ENCODE measurements at places on chromosomes 16 and 17.

DNA sequence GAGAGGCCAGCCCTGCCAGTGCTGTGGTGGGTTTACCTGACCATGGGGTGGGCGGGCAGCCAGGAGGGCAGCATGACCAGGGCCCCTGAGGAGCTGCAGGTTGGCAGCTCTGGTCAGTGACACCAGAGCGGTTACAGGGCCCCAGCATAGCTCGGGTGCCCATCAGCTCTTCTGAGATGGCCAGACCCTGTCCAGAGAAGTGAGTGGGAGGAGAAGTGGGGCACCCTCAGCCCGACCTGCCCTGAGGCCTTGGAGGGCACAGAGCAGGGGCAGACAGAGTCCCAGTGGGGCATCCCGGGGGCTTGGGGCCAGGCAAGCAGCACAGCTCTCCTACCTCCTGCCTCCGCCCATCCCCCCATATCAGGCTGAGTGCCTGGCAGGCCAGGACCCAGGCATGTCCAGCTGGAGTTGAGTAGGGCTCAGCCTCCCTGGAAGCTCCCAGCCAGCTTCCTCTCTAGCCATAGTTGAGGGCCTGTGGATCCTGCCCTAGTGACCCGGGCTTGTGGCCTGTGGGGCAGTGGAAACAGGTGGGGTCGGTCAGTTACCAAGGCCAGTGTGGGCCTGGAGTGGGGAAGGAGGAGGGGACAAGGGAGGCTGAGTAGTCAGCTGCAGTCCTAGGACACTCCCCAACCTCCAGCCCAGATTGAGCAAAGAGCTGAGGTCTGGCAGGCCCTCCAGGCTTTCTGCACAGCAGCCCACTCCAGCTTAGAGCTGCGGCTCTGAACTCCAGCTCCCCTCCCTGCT lies 83.5 kb downstream of the AMFR start:
- ATAC-seq, result no peak

DNA sequence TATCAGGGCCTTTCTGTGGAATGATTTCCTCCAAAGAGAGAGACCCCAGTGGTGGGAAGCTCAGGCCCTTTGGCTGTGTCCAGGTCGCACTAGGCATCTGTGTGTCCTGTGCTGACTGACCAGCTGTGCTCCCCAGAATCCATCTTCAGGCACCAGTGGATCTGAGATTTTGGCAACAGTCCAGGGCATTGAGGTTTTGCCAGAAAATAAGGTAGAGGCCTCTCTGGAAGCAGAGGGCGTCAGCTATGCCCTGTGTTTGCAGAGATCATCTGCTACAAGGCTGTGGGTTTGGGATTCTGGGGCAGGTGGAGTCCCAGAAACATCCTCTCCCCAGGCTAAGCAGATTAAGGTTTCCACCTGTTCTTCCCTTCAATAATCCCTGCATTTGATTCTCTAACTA lies 57.5 kb upstream of the TOB1 start:
- ATAC-seq, result no peak

- ATAC-seq, result no peak
Observed at GRCh38 chr17:65545705-65546523, 15.5 kb downstream of the AXIN2 start.

- peak; percentile 94 for ATAC-seq
Observed at GRCh38 chr17:21511363-21512195, 135.4 kb downstream of the KCNJ12 start.

GRCh38 chr17:68498479-68499326 lies 13.5 kb upstream of the PRKAR1A start:
- ATAC-seq, result peak; percentile 30

Data from gastroesophageal sphincter (tissue), 4 donors.